ENCODE measurements at places on chromosomes 4 and X.

DNA sequence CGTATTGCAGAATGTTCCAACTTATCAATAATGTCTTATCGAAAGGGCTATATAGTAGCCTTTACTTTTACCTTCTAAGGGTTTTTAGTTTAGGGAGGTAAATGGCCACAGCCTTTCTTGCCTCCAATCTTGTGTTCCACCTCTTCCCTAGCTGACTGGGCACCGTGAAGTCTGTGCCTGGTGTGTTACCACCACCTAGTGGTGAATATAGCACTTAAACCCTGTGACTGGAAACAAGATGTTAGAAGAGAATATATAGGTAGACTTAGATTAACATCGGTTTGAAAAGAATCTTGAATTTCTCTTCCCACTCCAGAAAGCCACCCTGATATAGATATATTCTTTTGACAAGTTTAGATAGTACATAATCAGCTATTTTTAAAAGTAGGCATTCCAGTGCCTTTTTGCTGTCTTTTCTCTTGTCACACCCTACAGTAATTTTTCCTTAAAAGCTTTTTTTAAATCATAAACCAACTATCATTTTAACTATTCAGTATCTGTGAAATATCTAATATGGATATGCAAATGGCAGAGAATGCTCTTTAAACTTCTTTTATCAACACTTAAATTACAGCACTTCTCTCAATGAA, 27.8 kb upstream of the ADH7 start:
- no peak for DNase-seq

DNA sequence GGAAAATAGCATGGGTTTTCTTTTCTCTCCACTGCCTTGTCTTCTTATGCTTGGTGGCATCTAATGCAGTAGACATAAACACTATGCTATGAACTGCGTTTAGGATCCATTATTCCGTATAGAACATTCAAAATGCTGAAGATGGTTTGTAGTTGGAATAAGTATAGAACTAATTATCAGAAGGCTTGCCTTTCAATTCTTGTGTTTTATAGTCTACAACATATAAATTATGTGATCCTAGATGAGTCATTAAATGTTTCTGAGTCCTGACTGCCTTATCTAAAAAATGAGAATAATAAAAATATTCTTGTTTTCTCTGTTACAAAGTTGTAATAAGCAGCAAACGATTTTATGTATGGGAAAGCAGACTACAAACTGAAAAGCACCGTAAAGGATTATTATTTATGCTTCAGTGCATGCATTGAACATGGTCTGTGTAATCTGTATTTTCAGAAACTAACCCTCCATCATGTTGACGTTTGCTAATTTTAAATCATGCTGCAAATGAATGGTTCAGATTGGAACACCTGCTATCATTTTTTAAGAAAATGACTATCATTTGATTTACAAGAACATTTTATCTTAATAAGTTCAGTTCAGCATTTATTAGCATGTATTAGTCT, 335.9 kb upstream of the AADAT start:
- peak; percentile 72 for DNase-seq

GRCh38 chrX:110703641-110704040, 92.0 kb downstream of the CHRDL1 start:
- DNase-seq: no peak

DNA sequence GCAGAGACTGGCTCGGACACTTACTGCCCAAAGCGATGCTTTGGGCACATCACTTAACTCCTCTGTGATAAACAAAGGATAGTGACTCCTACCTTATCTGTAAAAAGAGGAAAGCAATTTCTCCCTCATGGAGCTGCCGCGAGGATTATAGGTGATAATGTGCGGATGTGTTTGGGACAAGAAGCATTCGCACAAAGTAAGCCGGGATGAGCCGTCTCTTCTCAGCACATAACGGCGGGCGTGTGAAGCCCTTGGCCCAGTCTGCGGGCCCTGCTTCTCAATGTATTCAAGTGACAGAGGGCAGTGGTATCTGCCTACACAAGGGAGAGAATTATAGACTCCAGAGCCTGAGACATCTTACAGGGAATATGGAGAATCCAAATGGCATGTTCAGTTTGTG, 550.3 kb upstream of the CPEB2 start:
- DNase-seq: no peak

DNA sequence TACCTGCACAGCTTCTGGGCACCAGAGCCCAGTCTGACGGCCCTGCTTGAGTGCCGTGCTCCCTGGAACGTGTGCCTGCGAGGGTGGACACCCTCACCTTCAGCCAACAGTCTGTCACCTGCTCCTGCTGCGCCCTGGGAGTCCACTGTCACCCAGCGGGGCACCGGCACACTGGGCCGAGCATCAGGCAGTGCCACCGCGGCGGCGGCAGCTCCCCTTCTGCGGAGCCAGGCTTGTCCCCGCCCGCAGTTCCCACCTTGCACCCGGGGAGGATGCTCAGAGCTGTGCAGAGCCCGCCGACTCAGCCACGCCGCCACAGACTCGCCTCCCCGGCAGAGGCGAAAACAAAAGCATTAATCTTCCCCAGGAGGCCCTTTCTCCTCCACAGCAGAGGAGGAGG, 86.8 kb downstream of the ABLIM2 start:
- DNase-seq: peak; percentile 24

DNA sequence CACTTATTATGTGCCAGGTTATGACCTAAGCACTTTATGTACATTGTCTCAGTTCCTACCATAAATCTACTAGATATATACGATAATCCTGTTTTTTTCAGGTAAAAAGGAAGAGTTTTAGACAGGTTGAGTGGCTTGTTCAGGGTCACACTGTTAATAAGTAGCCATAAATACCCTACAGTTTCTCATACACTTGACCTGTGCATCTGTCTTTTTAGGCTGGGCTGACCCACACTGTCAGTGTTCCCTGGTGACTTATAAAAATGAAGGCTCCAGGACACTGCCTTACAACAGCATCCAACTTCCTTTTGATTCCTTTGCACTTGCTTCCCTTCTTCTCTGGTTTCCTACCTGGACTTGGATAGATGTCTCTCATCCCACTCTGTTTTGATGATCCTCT, 78.2 kb upstream of the PAQR3 start:
- no peak for DNase-seq

DNA sequence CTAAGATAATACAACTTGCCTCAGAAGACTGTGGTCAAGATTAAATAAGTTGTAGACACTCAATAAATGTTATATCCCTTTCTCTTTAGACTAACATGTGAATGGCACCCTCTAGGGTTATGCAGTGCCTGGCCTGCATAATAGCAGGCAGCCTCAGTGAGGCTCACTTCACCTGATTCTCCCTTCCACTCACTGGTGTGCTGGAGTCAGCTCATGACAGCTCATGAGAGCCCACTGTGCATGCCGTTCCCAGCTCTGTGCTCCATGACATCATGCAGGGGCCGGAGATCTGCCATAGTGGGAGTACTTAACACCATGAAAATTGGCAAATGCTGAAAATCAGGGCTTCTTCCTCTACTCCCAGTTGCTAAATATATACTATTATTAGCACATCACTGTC, 64.5 kb downstream of the TEC start:
- no peak for DNase-seq

DNA sequence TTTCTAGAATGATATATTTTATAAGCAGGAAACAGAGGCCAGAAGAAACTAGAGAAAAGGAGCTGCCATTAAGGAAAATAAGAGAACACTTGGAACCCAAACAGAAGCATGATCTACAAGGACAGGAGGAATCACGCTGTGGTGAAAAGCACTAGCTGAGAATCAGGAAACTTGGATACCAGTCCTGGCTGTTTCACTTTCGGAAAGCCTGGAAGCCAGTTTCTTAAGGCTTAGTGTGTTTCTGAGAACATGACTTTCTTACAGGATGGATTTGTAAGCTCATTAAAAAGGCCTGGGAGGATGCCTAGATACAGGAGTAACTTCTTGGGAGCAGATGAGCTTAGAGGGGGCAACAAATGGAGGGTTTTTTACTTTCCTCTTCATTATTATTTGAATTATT, 36.9 kb downstream of the TLL1 start:
- no peak for DNase-seq

- DNase-seq: no peak
These were observed 33.2 kb upstream of the NAP1L5 start for GRCh38 chr4:88730811-88731210.

All from NCI-H1417 treated with DMSO at 0.1 percent for 48 hours (cell line).